Suppressor macrophage treated with lipopolysaccharide for 4 hours (primary cell): ENCODE measurements at places on chromosomes 16 and 17.

GRCh38 chr16:67333315-67333714, 6.7 kb downstream of the LRRC36 start:
- DNase-seq: no peak

DNA sequence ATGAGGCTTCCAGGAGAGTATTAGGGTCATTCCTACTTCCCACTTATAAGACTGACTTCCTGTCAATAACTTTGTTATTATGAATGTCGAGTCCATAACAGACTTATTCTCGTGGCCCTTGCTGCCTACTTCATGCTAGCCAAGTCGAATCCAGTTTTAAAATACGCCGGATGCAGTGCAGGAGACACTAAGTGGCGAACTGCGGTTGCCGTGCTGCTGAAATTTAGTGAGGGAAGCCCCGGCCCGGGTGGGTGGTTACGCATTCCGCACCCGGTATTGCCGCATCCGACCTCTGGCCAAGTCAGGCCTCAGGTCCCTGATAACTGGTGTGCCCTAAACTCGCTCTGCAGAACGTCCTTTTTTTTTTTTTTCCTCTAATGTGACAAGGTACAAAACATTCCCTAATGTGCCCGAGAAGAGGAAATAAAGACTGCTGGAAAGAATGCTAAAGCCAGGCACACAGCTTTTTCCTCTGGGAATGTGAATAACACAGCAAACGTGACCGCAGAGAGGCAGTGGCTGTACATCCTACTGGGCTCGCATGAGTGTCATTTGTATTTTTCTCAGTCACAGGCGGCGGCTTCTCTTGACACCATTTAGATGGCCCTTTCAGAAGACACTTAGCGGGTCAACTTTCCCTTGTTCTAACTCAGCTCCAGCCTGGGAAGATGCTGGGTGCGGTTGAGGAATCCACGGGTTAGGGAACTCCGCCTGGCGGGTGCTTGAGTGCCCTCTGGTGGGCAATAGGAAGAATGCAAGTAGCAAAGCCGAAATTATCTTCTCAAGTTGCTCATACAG, 7.1 kb upstream of the AKTIP start:
- DNase-seq: peak; percentile 70

DNA sequence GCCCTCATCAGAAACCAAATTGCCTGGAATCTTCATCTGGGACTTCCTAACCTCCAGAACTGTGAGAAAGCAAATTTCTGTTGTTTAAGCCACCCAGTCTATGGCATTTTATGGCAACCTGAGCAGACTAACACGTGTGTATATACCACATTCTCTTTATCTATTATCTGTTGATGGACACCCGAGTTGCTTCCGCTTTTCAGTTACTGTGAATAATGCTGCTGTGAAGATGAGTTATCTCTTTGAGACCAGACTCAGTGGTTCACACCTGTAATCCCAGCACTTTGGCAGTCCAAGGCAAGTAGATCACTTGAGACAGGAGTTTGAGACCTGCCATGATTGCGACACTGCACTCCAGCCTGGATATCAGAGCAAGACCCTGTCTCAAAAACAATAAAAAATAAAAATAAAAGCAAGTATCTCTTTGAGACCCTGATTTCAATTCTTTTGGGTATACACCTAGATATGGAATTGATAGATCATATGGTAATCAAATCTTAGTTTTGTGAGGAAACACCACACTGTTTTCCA, 27.2 kb upstream of the CNEP1R1 start:
- DNase-seq: no peak

DNA sequence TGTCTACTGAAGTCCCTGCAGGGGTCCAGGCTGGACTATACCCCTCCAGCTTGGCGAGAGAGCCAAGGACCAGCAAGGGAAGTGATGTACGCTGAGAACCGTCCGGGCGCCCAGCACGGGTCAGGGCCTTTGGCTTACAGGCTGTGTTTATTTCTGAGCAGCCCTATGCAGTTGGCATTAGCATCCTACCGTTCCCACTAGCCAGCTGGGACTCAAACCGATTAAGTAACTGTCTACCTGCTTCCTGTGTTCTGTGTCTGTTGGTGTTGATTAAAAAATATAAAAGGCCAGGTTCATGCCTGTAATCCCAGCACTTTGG, 73.8 kb downstream of the CMIP start:
- no peak for DNase-seq

GRCh38 chr16:58638148-58639036, 8.8 kb upstream of the CNOT1 start:
- peak; percentile 31 for DNase-seq

GRCh38 chr16:49697631-49698452, 158.1 kb downstream of the ZNF423 start:
- no peak for DNase-seq

DNA sequence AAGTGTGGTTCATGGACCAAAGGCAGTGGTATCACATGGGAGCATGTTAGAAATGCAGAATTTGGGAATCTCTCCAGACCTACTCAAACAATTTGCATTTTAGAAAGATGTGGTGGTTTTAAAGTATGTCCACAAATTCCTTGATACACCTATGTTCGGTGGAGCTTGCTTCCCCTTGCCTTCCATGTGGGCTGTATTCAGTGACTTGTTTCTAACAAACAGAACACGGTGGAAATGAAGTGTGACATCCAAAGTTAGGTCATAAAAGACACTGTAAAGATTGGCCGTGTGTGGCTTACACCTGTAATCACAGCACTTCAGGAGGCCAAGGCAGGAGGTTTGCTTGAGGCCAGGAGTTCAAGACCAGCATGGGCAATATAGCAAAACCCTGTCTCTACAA, 16.7 kb downstream of the COQ7 start:
- DNase-seq: no peak

- no peak for DNase-seq
Observed at GRCh38 chr17:30530346-30531025, 53.3 kb downstream of the GOSR1 start.

DNA sequence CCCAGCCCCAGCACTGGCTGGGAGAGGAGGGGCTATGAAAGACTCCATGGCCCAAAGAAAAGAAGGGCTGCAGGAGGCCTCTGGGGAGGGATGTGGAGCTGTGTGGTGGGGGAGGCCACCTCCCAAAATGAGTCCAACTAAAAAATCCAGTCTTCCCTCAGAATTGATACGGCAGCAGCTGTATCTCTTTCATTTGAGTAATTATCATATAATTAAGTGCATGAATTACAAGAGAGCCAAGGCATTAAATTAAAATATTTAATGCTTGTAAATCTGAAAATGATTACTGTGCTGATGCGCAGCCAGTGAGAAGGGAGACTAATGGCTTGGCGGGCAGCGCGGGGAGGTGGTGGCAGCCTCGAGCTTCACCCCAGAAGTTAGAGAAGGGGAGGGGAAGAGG, 192.8 kb downstream of the C16orf78 start:
- DNase-seq: no peak

- DNase-seq: no peak
Observed at GRCh38 chr17:283911-284675, 68.5 kb downstream of the RPH3AL start.

GRCh38 chr17:33390479-33391176, 97.5 kb upstream of the ASIC2 start:
- no peak for DNase-seq
